ENCODE measurements at places on chromosomes 5 and 9.

DNA sequence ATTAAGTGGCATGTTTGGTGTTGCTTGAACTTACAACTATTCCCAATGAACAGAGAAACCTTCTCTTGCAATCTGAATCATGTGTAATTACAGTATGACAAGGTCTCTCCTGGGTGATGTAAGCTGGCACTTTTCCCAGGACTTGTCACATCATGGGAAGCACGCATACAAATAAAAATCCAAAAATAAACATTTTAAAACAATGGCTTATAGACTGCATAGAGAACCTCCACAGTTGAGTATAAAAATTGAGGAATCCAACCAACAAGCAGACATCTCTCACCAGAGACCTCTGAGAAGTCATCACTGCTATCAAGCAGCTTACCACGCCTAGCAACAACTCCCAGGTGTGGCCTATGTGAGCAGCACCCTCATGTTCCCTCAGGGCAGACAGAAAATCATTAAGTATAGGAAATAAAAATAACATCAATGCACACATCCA, 3.9 kb downstream of the MLLT3 start:
- DNase-seq = peak; percentile 46

DNA sequence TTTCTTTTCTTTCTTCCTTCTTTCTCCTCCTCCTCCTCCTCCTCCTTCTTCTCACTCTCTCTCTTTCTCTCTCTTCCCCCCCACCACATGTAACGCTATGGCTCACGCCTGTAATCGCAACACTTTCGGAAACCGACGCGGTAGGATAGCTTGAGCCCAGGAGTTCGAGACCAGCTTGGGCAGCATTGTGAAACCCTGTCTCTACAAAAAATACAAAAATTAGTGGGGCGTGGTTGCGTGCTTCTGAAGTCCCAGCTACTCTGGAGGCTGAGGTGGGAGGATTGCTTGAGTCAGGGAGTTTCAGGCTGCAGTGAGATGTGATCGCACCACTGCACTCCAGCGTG, 736 bp upstream of the GLDC start:
- peak; percentile 54 for DNase-seq

GRCh38 chr5:154316223-154316935, 125.8 kb downstream of the GALNT10 start:
- no peak for DNase-seq

DNA sequence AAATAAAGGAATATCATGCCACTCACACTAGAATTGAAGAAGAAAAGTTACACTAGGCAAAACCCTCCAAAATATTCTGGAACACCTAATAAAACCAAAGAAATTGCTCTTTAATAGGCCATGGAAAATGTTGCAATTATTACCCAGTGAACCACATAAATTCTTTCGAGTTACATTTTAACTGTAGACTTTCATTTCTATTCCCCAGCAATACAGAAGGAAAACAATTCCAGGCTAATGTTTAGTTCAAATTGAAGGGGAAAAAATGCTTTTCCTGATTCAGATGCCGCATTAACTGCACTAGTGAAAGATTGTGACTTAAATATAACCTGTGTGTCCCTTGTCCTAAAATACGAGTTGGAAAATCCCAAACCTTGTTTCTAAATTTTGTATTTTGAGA, 439.3 kb upstream of the ADAMTS16 start:
- no peak for DNase-seq

GRCh38 chr9:37719526-37719925, 34.1 kb upstream of the TRMT10B start:
- DNase-seq = no peak

- peak; percentile 65 for DNase-seq
Measured at GRCh38 chr9:928363-929042, 48.0 kb upstream of the DMRT3 start.

DNA sequence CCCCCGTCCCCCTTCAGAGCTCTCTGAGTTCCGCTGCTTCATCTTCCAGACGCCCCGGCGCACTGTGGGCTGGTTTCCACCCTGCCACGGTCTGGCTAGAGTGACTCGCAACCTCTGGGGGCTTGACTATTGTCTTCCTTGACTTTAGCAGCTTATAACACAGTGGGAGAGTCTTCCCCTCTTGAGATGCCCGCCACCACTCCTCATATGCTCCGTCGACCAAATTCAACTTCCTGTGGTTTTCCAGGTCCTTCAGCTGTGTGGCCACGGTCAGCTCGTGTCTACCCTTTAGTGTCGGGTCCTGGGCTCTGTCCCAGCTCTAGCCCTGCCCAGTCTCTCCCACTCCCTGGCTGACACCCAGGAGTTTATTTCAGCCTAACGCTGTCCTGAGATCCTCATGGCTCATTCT, 28.2 kb upstream of the NCS1 start:
- peak; percentile 58 for DNase-seq

DNA sequence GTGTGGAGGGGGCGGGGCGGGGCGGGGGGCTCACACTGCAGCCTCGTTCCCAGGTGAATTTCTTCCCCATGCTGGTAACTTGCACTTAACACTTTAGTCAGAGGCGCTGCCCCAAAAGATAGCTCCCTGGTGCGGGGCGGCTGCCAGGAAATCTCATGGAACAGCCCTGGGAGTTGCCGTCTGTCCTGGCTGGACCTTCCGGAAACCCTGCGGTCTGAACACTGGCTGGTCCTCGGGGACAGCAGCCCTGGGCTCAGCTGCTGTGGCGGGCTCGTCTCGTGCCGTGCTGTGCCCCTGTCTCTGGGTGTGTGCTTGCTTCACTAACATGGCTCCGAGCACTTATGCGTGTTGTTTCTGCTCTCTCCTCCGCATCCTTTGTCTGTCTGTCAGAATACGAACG, 25.8 kb downstream of the PTGES2 start:
- no peak for DNase-seq

GRCh38 chr9:18923671-18924430, 109.2 kb downstream of the SAXO1 start:
- no peak for DNase-seq

- DNase-seq = no peak
Measured at GRCh38 chr5:38370358-38371100, 112.2 kb downstream of the EGFLAM start.

- DNase-seq = no peak
Measured at GRCh38 chr9:125088752-125089151, 54.6 kb downstream of the SCAI start.

GRCh38 chr9:126000731-126001580, 253.8 kb downstream of the PBX3 start:
- DNase-seq = peak; percentile 24

GRCh38 chr9:78669591-78669990, 372.7 kb downstream of the PSAT1 start:
- DNase-seq = no peak

- no peak for DNase-seq
Measured at GRCh38 chr5:128093368-128093767, 9.8 kb downstream of the SLC12A2 start.

GRCh38 chr9:35557320-35557719, 47.7 kb upstream of the TESK1 start:
- DNase-seq = no peak

- peak; percentile 52 for DNase-seq
Measured at GRCh38 chr5:173581408-173582215, 34.8 kb downstream of the BOD1 start.

DNA sequence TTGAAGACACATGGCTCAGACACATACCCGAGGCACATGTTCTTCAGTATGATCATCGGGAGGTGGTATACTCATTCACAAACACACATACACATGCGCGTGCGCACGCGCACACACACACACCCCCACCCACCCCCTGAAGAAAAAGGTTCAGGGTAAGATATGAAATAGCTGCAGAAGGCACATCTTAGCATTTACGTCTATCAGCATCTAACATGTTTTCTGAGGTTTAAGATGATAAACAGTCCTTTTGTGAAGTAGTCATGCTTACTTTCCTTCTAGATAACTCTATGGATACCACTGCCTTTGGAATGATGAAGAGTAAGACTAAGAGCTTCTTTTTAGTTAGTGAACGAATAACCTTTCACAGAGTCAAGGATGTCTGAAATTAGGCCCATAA, 105.1 kb upstream of the GNA14 start:
- DNase-seq = no peak

DNA sequence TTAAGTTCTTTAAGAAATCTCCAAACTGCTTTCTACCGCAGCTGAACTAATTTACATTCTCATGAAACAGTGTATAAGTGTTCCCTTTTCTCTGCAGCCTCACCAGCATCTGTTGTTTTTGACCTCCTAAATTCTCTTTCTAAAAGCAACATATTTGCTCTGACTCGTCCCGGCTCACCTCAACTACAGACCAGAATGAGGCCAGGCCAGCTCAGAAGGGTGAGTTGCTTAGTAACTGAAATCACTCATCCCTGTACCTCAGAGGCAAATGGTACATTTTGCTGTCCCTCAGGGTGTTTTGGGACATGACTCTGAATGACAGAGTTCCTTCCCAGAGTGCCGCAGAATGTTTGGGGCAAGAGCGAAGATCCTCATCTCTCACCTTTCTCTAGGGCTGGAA, 127.5 kb downstream of the FRMD3 start:
- DNase-seq = no peak

GRCh38 chr5:150253416-150254208, 36.0 kb downstream of the CAMK2A start:
- no peak for DNase-seq

- peak; percentile 57 for DNase-seq
Measured at GRCh38 chr5:64634997-64635686, 55.2 kb upstream of the SHISAL2B start.

GRCh38 chr5:35066260-35066795, 18.6 kb upstream of the AGXT2 start:
- DNase-seq = no peak

- DNase-seq = no peak
Measured at GRCh38 chr5:135218790-135219568, 180.1 kb downstream of the MACROH2A1 start.

- peak; percentile 56 for DNase-seq
Measured at GRCh38 chr9:38727497-38728001, 7.6 kb upstream of the FAM240B start.

DNA sequence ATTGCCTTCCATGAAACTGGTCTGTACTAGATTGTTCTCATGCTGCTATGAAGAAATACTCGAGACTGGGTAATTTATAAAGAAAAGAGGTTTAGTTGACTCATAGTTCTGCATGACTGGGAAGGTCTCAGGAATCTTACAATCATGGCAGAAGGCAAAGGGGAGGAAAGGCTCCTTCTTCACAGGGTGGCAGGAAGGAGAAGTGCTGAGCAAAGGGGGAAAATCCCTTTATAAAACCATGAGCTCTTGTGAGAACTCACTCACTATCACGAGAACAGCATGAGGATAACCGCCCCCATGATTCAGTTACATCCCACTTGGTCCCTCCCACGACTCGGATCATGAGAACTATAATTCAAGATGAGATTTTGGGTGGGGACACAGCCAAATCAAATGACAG, 163.2 kb downstream of the RFK start:
- no peak for DNase-seq

- DNase-seq = no peak
Measured at GRCh38 chr5:124341066-124341858, 405.2 kb downstream of the ZNF608 start.

DNA sequence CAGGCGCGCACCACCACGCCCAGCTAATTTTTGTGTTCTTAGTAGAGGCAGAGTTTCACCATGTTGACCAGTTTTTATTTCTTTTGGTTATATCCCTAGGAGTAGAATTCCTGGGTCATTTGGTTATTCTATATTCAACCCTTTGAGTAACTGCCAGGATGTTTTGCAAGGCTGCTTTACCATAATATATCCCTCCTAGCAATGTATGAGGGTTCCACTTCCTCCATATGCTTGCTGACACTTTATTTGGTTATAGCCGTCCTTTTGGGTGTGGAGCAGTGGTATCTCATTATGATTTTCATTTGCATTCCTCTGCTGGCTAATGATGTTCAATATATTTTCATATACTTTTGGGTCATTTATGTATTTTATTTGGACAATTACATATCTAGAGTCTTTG, 81.2 kb downstream of the RAB24 start:
- DNase-seq = no peak

- no peak for DNase-seq
Measured at GRCh38 chr5:178192244-178192643, 5.1 kb upstream of the GMCL2 start.

- peak; percentile 19 for DNase-seq
Measured at GRCh38 chr5:171813813-171814490, 28.3 kb downstream of the SMIM23 start.

DNA sequence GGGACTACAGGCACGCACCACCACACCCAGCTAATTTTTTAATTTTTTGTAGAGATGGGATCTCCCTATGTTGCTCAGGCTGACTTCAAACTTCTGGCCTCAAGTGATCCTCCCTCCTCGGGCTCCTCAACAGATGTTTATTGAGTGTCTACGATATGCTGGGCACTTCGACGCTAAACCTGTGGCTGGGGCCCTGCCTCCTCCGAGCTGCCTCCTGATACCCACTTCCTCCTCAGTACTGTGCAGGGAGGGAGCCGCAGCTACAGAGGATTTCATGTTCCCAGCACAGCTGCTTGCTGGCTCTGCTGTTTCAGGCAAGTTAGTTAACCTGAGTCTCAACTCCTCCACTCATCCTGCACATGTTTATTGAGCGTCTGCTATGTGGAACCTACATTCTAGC, 9.6 kb downstream of the AIF1L start:
- no peak for DNase-seq

DNA sequence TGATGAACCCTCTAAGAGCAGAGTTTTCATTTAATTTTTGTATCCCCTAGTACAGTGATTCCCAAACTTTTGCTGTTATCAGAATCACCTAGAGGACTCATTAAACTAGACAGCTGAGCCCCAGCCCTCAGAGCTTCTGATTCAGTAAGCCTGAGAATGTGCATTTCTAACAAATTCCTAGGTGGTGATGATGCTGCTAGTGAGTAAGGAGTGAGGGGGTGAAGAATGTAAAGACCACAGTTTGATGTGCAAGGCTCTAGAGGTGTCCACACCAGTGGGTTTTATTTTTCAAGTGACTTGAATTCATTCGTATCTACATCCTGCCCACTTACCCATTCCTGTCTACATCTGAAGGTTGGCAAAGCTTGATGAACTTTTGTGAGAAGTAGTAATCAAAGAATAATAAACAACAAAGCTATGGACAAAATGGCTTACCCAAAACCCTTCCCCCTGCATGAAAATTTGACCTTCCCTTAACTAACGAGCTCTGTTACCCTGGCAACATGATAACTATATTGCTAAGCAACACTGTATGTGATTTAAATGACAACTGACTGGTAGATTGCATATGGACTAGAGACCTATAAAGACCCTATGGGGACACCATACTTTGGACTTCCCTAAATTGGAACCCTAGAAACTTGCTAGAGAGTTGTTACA, 35.2 kb downstream of the DTWD2 start:
- DNase-seq = no peak

- DNase-seq = no peak
Measured at GRCh38 chr9:93288891-93289883, 105.2 kb downstream of the WNK2 start.

GRCh38 chr5:34941936-34942335, 12.6 kb downstream of the DNAJC21 start:
- DNase-seq = no peak

DNA sequence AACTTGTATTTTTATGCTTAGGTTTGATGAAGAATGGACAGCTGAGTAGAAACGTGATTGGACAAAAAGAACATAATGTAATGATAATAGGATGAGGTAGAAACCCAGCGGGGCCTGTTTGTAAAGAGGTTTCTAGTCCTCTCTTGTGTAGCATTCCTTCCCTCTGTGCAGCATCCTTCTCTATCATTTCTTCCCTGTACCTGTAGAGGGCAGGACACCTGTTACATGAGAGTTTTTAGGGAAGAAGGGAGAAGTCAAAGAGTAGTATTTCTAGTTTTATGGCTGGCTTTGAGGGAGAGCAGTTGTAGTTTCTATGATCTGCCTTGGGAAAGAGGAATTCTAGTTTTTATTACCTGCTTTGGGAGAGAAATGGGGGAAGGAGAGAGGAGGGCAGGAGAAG, 162.1 kb upstream of the FST start:
- DNase-seq = peak; percentile 38

- DNase-seq = no peak
Measured at GRCh38 chr9:3825721-3826120, 299.9 kb upstream of the RFX3 start.

Measured in DMS53 (cell line).